ENCODE measurements at places on chromosomes 7 and 10.

GRCh38 chr7:99562832-99563231, 4.4 kb downstream of the ZNF655 start:
- peak; percentile 61 for DNase-seq

DNA sequence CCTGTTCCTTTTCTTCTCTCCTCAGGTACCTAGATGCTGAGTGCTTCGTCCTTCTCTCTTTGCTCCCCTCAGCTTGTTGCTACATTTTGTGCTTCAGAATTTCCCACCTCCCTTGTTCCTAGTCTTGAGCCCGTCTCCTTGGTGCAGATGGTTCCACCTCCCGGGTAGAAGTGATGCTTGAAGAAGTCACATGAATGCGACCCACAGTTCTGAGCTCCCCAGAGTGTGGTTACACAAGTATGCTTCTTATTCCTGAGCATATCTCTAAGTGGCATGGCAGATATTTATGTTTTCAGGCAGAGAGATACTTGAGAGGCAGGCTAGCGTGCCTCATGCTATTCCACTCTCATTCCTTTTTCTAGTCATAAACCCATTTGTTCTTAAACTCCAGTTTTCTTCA, 34.0 kb downstream of the INPP5F start:
- no peak for DNase-seq

- no peak for DNase-seq
Measured at GRCh38 chr7:107816011-107816566, 13.1 kb upstream of the SLC26A3 start.

- no peak for DNase-seq
Measured at GRCh38 chr10:95254629-95255028, 36.2 kb downstream of the PDLIM1 start.

DNA sequence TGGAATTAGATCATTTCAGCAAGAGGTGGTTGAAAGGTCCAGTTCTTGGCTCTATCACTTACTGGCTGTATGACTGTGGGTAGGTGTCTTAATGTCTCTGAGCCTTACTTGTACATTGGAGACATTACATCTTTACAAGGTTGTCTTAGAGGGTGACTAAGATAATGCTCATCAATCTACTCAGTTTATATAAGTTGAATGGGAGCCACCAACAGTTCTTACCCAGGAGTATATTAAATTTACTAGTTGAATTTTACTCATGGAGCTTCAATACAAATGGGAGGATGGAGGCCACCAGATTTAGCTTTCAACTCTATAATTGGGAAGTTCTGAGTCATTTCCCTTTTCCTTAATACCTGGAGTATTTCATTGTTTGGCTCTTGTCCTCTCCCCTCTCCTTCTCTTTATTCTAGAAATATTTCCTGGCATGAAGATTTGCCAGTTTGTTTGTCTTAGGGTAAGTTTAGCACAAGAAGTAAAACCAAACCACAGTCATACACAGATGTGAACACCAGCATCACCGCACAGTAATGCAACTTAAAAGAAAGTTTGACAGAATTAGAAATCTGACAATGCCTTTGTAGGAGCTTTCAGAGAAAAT, 222.8 kb downstream of the LRMDA start:
- DNase-seq: no peak

- DNase-seq: no peak
Measured at GRCh38 chr7:152856351-152856750, 96.8 kb downstream of the ACTR3B start.

- no peak for DNase-seq
Measured at GRCh38 chr7:98930921-98931320, 52.6 kb downstream of the TRRAP start.

DNA sequence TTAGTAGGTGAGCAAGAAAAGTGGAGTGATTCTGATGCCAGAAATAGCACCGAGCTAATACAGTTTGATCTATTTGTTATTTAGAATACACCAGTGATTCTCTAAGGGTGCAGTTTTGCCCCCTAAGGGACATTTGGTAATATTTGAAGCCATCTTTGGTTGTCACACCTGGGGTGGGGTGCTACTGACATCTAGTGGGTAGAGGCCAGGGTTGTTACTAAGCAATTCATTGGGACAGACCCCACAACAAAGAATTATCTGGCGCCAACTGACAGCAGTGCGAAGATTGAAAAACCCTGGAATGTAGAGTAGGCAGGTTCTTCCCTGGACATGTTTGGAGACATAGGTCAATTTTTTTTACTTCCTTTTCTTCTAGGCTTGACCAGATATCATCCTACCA, 14.6 kb downstream of the PALS2 start:
- DNase-seq: peak; percentile 37

GRCh38 chr7:82471351-82472020, 27.9 kb upstream of the CACNA2D1 start:
- no peak for DNase-seq

- no peak for DNase-seq
Measured at GRCh38 chr7:68238204-68238805, 1241.7 kb downstream of the TYW1 start.

DNA sequence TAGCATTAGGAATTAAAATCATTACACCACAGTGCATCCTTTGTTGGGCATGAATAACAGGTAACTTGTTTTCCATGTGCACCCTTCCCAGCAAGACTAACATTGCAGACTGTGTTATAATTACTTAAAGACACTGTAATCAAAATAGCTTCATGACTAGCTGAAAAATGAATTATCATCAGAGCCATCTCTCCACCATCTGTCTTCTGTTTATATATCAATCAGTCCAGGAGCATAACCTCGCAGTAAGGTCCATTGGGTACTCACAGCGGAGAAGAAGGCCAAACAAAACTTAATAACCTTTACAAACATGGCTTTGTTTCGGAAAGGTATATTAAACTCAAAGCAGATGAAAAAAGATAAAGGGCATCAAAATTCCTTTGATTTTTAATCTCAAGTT, 90.6 kb downstream of the ODAD2 start:
- DNase-seq: no peak

Data from stimulated activated CD4-positive, alpha-beta T cell treated with anti-CD3 and anti-CD28 coated beads, Interleukin-15, amount 100 ng/mL, for 24 hours (primary cell).